Mesothelial cell of epicardium (in vitro differentiated cells): ENCODE measurements at places on chromosomes 6 and 20. TPM values are rescaled to one million over a fixed set of nuclear protein-coding genes. Genes with fewer than 3 reads are reported as not detected.

DBNDD2 gene
- 10.5 to 11.4 TPM (median 11.0 TPM) in 3 replicates for total RNA-seq

NR2E1 gene
- not detected in 3 replicates for total RNA-seq

ADAM33 gene
- total RNA-seq = 83.0 to 91.1 TPM (median 87.4 TPM) in 3 replicates

LHFPL5 gene
- not detected in 3 replicates for total RNA-seq

GRCh38 chr20:35404614-35405259 is 7.0 kb downstream of the UQCC1 start:
- peaks cover 46% of the 10 kb centered on the region for H3K36me3 ChIP-seq
- no peaks in the 10 kb centered on the region for H3K27me3 ChIP-seq
- no peak for DNase-seq
- no peak overlapping the region for H3K27ac ChIP-seq
- H3K4me1 ChIP-seq = no peaks in the 10 kb centered on the region

DNA sequence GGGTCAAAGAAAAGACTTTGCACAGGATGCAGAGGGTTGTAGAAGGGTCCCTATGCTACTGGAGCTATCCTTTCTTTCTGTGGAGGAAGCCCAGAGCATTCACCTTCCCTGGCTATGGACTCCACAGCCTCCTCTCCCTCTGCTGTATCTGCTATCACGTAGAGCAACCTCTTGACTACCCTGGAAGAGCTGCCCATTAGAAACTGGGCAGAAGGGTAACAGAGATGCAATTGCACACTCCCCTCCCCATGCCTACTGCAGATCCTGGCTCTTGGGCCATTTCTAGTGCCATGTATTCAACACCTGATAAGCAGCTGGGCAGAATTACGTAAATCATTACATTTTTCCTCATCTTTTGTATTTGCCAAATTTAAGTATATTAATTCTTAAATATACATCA is 3.1 kb downstream of the KLHL31 start:
- no peak for DNase-seq
- H3K4me1 ChIP-seq = no peaks in the 10 kb centered on the region
- H3K4me3 ChIP-seq = no peak overlapping the region
- peaks cover 8% of the 10 kb centered on the region for H3K27me3 ChIP-seq

GRCh38 chr6:6984585-6985366 is 123.0 kb upstream of the RREB1 start:
- H3K27me3 ChIP-seq = no peaks in the 10 kb centered on the region
- H3K4me3 ChIP-seq = no peak overlapping the region
- no peak overlapping the region for H3K27ac ChIP-seq
- no peak for DNase-seq
- H3K36me3 ChIP-seq = no peaks in the 10 kb centered on the region

DNA sequence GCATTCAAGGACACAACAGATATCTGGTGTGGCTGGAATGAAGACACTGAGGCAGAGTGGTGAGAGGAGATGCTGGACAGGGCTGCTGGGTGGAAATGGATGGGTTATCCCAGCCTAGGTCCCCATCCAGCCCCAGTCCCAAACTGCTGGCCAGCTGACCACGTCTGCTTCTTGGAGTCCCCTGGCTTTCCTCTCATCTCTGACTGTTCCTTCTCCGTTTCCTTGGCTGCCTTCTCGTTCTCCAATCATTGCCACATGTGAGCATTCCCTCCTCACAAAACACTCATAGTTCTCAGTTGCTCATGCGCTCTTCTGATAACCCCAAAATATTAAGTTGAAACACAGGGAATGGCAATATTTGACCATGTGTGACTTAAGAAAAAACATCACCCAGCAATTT is 31.5 kb downstream of the MAFB start:
- no peaks in the 10 kb centered on the region for H3K27me3 ChIP-seq
- H3K36me3 ChIP-seq = no peaks in the 10 kb centered on the region
- H3K4me1 ChIP-seq = peaks cover 4% of the 10 kb centered on the region
- no peak for DNase-seq
- no peak overlapping the region for H3K4me3 ChIP-seq

DNA sequence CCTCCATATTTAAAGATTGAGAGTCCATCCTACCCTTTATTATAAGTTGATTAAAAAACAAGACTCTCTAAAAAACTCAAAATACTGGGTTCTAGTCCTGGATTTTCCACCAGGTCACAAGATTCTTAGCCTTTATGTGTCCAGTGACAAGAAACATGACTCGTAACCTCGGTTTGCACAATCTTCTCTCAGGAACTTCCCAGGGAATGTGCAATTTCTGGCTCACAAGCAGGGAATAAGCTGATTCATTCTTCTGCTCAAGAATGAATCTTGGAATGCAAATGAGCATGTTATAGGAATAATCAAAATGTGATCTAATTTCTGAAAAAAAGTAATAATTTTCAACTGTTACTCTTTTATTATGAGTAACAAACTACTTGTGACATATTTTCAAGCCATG is 45.1 kb downstream of the OGFRL1 start:
- peaks cover 8% of the 10 kb centered on the region for H3K27me3 ChIP-seq
- H3K27ac ChIP-seq = no peak overlapping the region
- no peak overlapping the region for H3K4me3 ChIP-seq
- no peaks in the 10 kb centered on the region for H3K4me1 ChIP-seq
- H3K36me3 ChIP-seq = peaks cover 9% of the 10 kb centered on the region

GRCh38 chr6:115819506-115819905 is 241.2 kb downstream of the FRK start:
- H3K4me3 ChIP-seq = no peak overlapping the region
- H3K27ac ChIP-seq = no peak overlapping the region
- no peak for DNase-seq
- H3K27me3 ChIP-seq = no peaks in the 10 kb centered on the region

GRCh38 chr20:63074182-63074581 is 67.4 kb upstream of the BHLHE23 start:
- no peaks in the 10 kb centered on the region for H3K36me3 ChIP-seq
- no peaks in the 10 kb centered on the region for H3K4me1 ChIP-seq
- no peak overlapping the region for H3K4me3 ChIP-seq
- DNase-seq = no peak
- H3K27ac ChIP-seq = no peak overlapping the region
